MG63 (cell line): ENCODE measurements at places on chromosomes 12 and 14.

DNA sequence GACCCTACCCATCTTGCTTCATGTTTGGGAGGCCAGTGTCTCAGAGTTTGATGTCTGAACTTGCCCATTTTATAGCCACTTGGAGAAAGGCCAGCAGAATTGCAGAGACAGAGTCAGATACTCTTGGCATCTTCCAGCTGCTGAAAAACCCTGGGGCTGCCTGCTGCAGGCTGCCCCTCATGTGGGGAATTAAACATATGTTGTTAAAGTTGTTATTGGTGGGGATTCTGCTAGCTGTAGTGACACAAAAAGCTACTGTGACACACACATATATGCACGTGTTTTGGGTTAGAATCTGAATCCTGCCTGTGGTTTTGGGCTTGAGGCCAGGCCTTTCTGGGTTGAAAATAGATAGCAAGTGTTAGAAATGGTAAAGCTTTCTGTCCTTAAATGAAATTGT lies 1288.4 kb downstream of the AACS start:
- peak; percentile 14 for DNase-seq

- DNase-seq: peak; percentile 51
Measured at GRCh38 chr14:20680843-20681347, 3.5 kb upstream of the RNASE4 start.

DNA sequence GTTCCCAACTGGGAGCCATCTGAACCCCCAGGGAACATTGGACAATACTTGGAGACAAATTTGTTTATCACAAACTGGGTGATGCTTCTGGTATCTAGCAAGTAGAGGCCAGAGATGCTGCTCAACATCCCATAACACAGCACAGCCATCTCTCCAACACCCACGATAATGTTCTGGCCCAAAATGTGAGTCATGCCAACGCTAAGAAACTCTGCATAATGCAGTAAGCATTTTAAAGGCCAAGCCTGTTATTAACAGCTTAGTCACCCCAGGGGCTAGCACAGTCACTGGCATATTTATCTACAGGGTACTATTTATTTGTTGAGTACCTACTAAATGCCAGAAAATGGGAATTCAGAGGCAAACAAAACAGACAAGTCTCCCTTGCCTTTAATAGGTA lies 873.1 kb upstream of the TMEM132C start:
- DNase-seq: peak; percentile 86

DNA sequence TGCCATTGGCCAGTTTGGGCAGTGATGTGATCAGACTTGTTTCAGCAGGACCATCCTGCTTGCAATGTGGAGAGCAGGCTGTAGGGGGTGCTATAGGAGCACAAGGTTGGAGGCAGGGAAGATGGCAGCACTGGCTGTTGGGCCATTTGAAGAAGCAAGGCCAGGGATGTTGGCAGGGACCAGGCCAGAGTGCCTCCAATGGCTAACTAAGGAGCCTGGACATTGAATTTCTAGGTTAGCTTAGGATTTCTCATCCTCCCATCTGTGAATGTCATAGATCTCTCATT lies 23.5 kb downstream of the FGF23 start:
- peak; percentile 3 for DNase-seq

DNA sequence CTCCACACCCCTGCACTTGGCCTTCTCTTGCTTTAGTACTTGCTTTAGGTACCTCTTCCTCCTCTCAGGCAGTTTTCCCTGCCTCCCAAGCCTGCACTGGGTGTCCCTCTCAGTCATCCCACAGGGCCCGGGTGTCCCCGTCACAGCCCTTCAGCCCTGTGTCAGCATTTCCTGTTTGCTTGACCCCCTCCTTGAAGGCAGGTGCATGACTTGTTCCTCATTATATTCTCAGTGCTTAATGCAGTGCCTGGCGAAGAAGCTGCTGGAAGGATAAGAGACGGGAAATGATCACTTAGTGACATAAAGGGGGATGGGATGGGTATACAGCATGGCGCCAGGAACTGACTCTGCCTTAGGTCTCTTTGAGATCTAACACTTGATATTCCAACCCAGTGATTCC lies 61.5 kb downstream of the IQSEC3 start:
- no peak for DNase-seq

DNA sequence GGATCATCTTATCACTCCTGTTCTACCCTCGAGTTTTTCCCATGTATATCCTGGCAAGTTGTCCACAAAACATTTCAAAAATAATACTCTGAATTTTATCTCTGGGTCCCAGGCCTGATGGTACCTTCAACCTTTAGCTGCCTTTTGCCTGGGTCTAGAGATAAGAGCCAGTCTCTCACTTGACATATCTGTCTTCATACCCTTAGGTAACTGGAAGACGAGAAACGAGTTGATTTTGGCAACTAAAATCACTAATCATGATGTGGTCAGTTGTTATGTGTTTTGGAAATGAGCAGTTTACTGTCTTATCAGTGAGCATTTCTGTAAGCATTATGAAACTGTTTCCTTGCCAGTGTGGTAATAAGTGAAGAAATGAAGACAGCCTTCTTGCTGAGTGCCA lies 6.3 kb downstream of the RNF10 start:
- no peak for DNase-seq

DNA sequence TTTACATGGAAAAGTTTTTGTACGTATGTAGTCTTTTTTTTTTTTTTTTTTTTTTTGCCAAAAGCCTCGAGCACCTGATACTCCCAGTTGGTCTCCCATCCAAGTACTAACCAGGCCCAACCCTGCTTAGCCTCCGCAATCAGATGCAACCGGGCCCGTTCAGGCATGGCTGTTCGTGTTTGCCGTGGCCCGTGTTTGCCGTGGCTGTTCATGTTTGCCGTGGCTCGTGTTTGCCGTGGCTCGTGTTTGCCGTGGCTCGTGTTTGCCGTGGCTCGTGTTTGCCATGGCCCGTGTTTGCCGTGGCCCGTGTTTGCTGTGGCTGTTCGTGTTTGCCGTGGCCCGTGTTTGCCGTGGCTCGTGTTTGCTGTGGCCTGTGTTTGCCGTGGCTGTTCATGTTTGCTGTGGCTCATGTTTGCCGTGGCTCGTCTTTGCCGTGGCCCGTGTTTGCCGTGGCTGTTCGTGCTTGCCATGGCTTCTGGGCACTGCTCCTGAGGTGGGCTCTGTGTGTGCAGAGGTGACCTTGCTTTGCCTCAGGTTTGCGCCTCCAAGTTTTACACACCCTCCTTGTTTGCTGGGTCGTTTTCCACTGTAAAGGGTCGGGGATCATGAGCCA lies 26.8 kb upstream of the MMP17 start:
- no peak for DNase-seq

DNA sequence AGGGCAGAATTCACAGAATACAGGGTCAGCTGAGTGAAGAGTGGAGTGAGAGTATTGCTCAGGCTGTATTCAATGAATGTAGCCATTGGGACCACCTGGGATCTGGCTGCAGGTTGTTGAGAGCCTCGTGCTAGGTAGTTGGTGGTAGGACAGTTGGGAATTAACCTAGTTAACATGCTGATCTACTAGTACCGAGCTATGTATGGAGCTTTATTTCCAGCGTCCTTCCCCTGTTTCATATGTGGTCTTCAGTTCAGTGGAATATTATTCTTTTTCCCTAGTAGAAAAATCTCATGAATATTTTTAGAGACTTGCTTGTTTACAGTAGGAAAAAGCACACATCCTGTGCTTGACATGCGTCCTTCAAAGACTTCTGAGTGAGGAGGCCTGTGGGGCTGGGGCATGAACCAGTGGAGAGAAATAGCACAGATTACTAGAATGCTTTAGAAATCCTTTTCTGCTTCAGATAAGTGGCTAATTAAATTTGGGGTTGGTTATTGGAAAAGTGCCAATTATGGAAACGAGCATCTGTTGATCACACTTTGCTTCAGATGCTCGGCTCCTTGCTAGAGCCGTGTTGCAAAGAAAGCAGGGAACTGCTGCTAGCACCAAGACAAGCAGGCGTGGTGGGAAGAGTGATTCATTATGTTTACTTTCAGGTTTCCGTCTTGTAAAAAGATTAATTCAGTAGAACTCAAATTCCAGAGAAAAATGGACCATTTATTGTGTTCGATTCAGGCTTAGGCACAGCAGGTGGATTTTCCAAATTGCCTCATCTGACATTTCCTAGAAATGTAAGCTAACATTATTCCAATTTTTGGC lies 53.6 kb downstream of the ARF6 start:
- peak; percentile 35 for DNase-seq

GRCh38 chr14:102975662-102976061 lies 53.2 kb downstream of the AMN start:
- DNase-seq: no peak

GRCh38 chr14:51845811-51846210 lies 14.6 kb upstream of the GNG2 start:
- DNase-seq: no peak

- DNase-seq: no peak
Measured at GRCh38 chr12:112283546-112283945, 98.7 kb downstream of the HECTD4 start.
